ENCODE measurements at places on chromosomes 2 and 18. TPM values are rescaled to one million over a fixed set of nuclear protein-coding genes. Genes with fewer than 3 reads are reported as not detected.

DNA sequence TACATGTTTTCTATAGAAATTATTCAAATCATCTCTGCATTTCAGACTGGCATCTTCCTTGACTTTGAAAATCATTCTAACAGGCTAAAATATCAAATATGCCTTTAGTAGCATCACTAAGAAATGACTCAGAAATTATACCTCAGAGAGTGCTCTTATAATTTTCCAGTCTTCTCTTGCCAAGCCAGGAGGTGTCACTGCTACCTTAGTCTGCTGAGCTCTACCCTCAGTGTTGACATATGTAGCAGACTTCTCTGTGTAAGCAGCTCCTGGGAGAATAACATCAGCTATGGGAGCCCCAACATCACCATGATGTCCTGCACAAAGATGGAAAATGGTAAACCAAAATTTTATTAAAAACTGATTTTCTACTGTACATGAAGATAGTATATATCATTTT, 31.6 kb downstream of the NDUFS1 start:
- DNase-seq: no peak

- DNase-seq: peak; percentile 80
These were observed 9.5 kb downstream of the HS1BP3 start for GRCh38 chr2:20641123-20641985.

DNA sequence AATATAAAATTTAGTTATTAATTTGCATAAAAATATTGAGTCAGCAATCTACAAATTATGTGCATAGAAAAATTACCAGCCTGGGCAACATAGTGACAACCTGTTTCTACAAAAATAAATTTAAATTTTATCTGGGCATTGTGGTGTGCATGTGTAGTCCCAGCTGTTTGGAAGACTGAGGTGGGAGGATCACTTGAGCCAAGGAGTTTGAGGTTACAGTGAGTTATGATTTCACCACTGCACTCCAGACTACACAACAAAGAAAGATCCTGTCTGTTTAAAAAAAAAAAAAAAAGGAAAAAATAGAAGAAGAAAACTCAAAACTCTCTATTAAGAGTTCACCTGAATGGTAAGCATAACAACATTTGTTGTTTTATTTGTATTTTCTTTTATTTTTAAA, 1048.4 kb upstream of the CDH2 start:
- no peak for DNase-seq

DNA sequence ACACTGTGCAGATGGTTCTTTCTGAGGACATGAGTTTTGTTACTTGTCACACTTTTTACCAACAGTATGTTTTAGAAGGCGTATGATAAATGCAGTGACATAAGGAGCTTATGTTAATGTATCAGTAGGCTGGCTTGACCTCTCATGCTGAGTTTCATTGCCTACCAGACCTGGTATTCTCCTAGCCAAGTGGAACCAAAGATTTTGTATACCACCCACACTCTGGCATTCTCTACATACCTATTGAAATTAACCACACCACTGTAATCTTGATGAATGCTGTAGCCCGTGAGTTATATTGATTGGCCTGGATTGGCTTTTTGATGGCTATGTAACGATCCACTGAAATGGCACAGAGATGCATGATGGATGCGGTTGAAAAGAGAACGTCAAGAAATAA, 11.4 kb downstream of the HTR2B start:
- DNase-seq: no peak

DNA sequence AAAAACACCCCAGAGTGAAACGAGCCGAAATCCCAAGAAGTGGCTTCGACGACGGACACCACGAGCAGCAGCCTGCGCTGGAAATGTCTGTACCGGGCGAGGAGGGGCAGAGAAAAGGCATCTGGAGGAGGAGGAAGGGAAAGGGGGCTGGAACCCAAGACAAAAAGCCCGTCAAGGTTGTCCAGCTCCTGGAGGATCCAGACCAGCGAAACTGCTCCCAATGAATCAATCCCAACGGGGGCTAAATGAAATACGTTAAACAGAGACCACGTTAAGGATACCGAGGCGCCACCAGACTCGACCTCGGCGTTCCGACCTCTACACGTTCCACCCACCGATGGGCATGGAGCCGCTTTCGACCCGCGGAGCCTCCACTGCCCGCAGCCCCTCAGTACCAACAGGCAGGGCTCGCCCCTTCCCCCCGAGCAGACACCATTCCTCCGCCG, 400 bp downstream of the CCDC88A start:
- DNase-seq: no peak

DNA sequence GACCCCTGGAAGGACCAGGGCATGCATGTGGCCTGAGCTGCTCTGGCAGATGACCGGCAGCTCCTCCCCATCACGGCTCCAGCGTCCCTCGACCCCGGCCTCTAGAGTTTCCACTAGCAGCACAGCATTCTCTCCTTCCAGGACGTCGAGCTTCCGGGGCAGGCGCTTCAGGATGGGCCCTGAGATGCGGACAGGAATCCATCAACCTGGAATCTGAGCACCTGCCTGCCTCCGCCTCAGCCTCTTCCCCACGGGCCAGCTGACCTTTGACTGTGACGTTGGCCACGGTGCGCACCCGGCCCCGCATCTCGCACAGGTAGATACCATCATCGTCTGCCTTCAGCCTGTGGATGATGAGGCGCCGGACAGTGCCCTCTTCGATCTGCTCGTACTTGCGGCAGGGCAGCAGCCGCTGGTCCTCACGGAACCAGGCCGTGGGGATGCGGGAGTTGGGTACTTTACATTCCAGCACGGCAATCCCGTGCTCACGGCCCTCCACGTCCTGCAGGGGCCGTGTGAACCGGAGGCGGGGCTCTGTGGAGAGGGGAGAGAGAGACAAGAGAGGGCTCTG, 3.5 kb downstream of the OBSL1 start:
- no peak for DNase-seq

DNA sequence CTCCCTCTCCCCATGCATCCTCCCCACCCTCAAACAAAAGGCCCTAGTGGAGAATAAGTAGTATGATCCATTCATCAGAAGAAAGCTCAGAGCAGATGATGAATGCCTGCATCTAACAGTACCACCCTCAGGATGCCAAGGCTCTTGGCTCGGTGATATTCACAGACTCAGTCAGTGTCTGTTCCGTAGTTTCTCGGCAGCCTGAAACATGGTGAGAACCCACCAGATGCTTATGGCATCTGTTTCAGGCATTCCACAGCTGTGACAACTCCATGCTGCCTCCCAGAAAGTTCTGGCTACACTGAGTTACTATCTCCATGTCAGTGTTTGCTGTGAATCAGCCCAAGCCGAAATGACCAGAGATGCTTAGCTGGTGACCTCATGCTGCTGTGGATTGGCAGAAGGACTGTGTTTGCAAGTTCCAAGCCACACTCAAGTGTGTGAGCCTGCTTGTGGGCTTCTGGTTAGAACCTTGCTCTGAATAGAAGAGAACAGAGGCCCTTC, 83.9 kb downstream of the WDSUB1 start:
- peak; percentile 42 for DNase-seq

- DNase-seq: no peak
These were observed 119.6 kb upstream of the ITGA6 start for GRCh38 chr2:172307800-172308199.

- DNase-seq: no peak
These were observed 108.4 kb upstream of the SH3BP4 start for GRCh38 chr2:234843411-234843810.

- no peak for DNase-seq
These were observed 63.9 kb downstream of the FAM161A start for GRCh38 chr2:61789807-61790602.

GRCh38 chr2:144224472-144224871, 295.4 kb downstream of the ZEB2 start:
- DNase-seq: no peak

GRCh38 chr2:63712748-63713147, 124.0 kb downstream of the MDH1 start:
- no peak for DNase-seq

GRCh38 chr2:219073413-219074129, 12.8 kb upstream of the IHH start:
- DNase-seq: no peak

- no peak for DNase-seq
These were observed 26.0 kb upstream of the IL37 start for GRCh38 chr2:112884869-112885505.

DNA sequence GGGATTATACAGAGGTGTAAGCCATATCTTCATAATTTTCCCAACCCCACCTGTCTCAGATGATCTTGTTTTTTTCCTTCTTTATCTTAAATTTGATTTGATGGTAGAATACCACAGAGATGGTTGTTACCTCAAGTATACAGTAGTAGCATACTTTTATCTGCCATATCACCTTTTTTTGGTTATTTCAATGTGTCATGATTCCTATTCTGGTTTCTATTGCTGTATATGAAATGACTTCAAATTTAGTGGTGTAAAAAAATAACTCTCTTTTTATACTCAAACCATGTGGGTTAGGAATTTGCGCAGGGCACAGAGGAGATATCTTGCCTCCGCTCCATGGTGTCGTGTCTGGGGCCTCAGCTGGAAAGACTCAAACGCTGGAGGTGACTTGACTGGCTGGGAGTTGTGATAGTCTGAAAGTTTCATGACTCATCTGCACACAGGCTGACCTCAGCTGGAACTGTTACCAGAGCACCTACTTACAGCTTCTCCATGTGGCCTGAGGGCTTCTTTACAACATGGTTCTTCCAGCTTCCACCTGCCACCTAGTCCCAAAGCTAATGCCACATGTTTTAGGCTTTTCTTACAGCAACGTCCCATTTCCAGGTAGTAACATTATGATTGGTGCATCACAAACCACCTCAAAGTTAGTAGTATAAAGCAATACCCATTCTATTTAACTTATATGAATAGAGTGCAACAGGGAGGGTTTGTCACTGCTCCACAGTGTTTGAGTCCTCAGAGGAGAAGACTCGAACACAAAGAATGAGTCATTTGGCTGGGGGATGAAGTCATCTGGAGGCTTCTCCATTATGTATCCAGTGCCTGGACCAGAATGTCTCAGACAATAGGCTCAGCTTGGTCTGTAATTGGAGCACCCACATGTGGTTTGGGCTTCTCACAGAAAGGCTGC, 82.3 kb upstream of the XPO1 start:
- DNase-seq: no peak

DNA sequence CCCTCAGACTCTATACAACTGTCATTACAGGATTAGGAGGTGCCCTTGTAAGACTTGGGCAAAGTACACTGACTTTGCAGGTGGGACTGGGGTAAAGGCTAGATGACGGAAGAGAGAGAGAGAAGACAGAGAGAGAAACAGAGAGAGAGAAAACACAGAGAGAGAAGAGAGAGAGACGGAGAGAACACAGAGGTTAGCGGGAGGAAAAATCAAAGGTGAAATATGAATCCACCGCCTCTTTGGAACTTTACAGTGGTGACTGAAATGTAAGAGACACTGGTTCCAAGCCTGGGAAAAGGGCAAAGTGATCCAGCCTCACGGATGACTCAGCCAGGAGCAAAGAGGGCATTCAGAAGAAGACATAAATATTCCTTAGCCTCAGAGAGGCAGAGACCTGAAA, 25.1 kb upstream of the CAB39 start:
- DNase-seq: no peak

DNA sequence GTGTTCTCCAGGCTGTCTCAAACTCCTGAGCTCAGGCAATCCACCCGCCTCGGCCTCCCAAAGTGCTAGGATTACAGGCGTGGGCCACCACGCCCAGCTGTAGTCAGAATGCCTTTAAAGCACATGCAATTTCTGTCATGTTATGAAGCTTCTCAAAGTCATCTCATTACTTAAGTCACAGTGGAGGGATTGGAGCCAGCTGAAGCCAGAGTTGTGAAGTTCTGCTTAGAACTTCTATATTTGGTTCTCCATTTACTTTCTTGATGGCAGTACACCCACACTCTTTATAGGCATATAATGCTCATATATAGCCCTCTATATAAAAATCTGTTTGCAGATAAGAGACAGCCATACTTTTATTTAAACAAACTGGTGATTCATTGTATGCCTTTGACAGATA, 68.8 kb upstream of the CWC22 start:
- no peak for DNase-seq

- DNase-seq: no peak
These were observed 75.9 kb downstream of the BABAM2 start for GRCh38 chr2:27966466-27966865.

DNA sequence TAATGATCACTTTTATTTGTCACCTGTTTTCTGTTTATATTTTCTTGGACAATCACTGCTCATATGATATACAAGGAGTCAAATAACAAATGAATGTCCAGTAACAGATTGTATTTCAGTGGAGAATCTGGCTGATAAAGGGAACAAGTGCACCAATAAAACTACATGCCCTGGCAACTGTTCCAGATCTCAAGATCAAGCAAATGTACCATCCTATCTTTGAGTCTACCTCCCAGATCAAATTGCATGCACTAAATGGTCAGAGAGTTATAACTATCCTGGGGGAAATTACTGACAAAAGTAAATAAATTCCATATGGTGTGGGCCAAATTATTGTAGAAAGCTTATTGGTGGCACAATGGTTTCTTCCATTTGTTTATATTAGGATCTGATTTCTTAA, 452.8 kb downstream of the MBD2 start:
- no peak for DNase-seq

MERTK gene
- total RNA-seq: 8.7 TPM

ECEL1 gene
- total RNA-seq: not detected

FLACC1 gene
- 0.22 TPM for total RNA-seq

POTEJ gene
- total RNA-seq: not detected

CEBPZ gene
- 64.2 TPM for total RNA-seq

RNU2-63P gene
- total RNA-seq: not detected

MYL1 gene
- not detected for total RNA-seq

TLX2 gene
- not detected for total RNA-seq

ERMN gene
- not detected for total RNA-seq

SNRNP200 gene
- total RNA-seq: 77.2 TPM

MDH1B gene
- 0.23 TPM for total RNA-seq
